ENCODE measurements at places on chromosomes 4 and X.

- no peak for DNase-seq
Observed at GRCh38 chr4:115437739-115438138, 324.3 kb upstream of the NDST4 start.

DNA sequence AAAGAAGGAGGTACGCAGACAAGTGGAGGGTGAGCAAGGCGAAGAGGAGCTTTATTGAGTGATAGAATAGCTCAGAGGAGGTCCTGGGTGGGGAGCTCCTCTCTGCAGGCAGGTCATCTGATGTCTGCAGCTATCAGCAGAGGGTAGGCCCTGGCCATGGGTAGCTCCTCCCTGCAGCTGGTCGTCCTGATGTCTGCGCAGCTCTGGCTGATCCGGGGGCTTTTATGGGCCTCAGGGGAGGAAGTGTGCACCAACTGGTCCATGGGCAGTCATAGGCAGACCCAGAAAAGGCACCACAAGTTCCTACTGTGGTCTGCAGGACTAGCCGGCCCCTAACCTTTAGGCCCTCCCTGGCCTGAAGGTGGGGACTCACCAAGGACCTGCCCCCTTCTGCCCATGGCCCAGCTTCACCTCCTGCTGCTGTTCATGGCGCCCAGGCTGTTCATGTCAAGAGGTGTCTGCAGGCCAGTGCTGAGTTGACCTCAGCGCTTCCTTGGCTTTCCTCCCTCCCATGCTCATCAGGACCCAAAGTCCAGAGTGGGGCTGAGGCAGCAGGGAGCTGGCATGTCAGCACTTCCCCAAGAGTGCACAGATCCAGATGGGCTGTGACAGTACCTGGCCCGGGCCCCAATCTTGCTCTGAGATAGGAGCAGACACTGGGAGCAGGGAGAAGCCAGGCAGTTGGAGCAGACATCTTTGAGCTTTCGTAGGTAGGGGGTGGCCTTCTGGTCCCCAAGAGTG is 46.1 kb downstream of the ARAP2 start:
- DNase-seq: no peak

- DNase-seq: no peak
Observed at GRCh38 chr4:46392421-46392820, 2.5 kb upstream of the GABRA2 start.

DNA sequence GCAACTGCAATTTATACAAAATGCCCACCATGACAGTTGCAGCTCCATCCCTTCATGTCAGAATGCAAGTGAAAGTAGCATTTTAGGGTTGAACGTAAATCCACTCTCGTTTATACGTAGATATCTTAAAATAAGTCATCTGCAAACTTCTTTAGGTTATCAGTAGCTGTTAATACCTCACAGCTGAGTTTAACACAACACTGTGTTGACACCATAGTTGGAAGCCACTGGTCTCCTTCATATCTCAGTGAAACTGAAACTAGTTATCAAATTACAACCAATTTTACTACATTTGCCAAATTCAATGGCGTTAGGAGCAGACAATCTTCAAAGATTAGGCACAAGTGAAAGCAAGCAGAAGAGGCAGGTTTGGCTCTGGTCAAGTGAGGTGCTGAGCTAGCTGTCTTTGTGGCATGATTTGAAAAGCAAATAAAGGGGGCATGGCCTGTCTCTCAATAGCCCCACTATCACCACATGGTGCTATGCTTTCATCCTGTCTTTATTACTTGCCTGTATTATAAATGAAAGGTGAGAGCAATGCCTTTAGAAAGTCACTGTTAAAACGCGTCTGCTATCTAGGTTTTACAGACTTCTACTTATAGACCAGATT is 12.3 kb downstream of the PPP3CA start:
- DNase-seq: no peak

GRCh38 chr4:176921256-176921655 is 128.5 kb upstream of the VEGFC start:
- DNase-seq: no peak

GRCh38 chrX:152988536-152989291 is 5.2 kb downstream of the PNMA5 start:
- DNase-seq: no peak

- DNase-seq: no peak
Observed at GRCh38 chr4:101238706-101239105, 108.6 kb downstream of the PPP3CA start.

- no peak for DNase-seq
Observed at GRCh38 chr4:94011190-94011589, 182.6 kb downstream of the ATOH1 start.

GRCh38 chr4:122728856-122729255 is 3.6 kb upstream of the BBS12 start:
- DNase-seq: no peak

GRCh38 chr4:8537041-8537461 is 43.1 kb upstream of the GPR78 start:
- no peak for DNase-seq

DNA sequence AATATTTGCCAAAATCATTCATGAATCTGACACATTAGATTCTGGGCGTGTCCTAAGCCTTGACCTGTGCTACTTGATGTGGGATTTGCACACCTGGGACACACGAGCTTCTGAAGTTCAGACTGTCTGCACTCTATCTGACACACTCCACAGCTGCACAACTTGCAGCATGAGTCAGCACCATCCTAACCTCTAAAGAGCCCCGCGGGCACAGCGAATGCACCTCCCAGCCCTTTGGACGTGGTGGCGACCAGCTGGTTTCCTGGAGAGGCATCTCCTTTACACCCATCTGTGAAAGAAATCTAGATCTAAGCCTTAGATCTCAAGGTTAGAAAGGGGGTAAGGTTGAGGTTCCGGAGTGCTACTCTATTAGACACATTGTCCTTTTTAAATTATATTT is 69.2 kb downstream of the SORBS2 start:
- DNase-seq: no peak

- no peak for DNase-seq
Observed at GRCh38 chrX:118693843-118694242, 33.6 kb upstream of the IL13RA1 start.

DNA sequence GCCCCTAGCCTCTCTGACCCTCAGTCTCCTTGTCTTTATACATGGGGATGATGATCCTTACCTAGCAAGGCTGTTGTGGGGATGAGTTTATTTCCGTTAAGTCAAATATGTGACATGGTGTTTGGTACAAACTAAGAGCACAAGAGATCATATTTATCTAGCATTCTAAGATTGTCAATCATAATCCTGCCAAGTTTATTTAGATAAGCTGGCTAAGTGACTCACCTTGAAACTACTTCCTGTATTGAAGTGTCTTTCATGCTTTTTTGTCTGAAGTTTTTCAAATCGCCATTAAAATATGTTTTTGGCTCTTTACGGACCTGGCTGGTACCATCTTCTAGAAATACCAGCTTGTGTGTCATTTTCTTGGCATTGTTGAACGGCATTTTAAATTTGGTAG is 30.7 kb downstream of the MAP7D3 start:
- DNase-seq: no peak

DNA sequence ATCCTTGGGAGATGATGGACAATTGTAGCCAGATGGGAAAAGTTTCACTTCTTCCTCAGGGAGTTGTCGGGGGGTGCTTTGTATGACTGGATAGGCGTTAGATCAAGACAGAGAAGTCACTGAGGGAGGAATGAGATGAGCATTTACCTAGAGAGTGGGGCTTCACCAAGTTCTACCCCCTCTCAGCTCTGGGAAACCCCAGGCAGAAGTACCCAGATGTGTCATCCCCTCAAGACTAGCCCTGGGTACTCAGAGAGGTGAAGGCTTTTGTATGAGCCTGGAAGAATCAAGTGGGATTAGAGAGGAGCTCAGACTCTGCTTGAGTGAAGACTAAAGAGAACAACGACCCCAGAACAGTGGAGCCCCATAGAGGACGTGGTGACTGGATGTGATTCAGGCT is 1.9 kb downstream of the MAGEB1 start:
- DNase-seq: no peak

- DNase-seq: peak; percentile 36
Observed at GRCh38 chr4:147518846-147519767, 38.2 kb downstream of the EDNRA start.

DNA sequence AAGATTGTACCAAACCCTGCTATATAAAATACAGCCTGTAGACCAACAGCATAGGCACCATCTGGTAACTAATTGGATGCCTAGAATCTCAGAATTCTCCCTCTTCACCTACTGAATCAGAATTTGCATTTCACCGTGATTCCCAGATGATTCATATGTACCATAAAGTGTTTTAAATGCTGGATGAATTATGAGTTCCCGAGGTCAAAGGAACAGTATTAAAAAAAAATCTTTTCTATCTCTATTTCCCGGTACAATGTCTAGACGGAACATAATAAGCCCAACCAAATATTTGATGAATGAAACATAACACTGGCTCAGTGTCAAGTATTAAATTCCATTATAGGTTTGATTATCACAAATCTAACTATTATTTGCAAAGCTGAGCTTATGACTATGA is 280.0 kb downstream of the ANKRD50 start:
- no peak for DNase-seq

GRCh38 chr4:187603093-187604025 is 392.2 kb upstream of the ZFP42 start:
- DNase-seq: no peak

- DNase-seq: no peak
Observed at GRCh38 chrX:4570151-4570550, 856.7 kb upstream of the PRKX start.

DNA sequence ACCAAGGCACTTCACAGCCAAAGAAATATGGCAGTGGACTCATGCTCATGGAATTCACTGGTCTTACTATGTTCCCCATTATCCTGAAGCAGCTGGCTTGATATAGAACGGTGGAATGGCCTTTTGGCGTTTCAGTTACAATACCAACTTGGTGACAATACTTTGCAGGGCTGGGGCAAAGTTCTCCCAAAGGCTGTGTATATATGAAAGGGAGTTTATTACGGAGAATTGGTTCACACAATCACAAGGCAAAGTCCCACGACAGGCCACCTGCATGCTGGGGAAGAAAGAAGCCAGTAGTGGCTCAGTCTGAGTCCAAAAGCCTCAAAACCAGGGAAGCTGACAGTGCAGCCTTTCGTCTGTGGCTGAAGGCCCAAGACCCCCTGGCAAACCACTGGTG is 50.8 kb upstream of the SMARCAD1 start:
- DNase-seq: no peak

- peak; percentile 78 for DNase-seq
Observed at GRCh38 chr4:41934901-41935651, at the start of gene TMEM33. TSS of gene TMEM33 (plus strand) at chr4:41935429. CDS start at chr4:41935485, 56 bp downstream.

- no peak for DNase-seq
Observed at GRCh38 chrX:119971184-119971583, 27.6 kb upstream of the NKAP start.

- peak; percentile 7 for DNase-seq
Observed at GRCh38 chr4:150828159-150828558, 186.9 kb downstream of the LRBA start.

GRCh38 chr4:31059753-31060522 is 339.8 kb downstream of the PCDH7 start:
- no peak for DNase-seq

GRCh38 chrX:53073115-53073586 is 9.0 kb upstream of the TSPYL2 start:
- DNase-seq: no peak

GRCh38 chr4:3452376-3452775 is 10.6 kb downstream of the HGFAC start:
- no peak for DNase-seq

GRCh38 chr4:187094144-187094543 is 370.5 kb upstream of the FAT1 start:
- DNase-seq: no peak

- no peak for DNase-seq
Observed at GRCh38 chrX:147875866-147876596, 35.7 kb upstream of the FMR1 start.

- no peak for DNase-seq
Observed at GRCh38 chrX:138877746-138878145, 166.2 kb upstream of the FGF13 start.

DNA sequence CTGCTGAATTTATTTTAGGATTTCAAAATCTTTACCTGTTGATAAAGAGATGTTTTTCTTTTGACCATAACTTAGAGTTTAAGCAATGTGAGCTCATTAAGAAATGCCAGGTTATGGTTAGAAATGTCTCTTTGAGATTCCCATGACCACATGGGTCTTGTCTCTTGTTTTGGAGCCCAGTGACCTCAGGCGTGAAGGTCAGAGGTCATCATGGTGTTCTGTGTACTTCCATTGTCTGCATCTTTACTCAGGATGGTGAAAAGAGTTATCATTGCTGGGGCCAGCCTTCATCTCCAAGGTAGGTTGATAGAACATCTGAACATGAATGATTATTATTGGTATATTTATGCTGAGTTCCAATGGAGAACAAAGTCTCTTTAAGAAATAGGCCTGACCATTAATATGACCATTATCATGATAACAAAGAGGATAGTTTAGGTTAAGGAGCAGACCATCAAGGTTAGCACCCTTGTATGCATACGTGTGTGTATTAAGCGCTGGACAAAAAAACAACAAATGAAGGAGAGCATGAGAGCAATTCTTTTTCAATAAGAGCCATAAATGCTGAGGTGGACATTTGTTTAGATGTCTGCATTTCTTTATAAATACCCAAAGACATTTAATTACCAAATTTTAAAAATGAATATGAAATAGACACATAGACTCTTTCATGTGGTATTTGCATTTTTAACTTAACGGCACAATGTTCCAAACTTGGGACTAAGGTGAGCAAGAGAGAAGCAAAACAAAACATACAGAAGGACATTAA is 120.6 kb upstream of the PAQR3 start:
- no peak for DNase-seq

GRCh38 chr4:147779451-147779850 is 47.6 kb downstream of the ARHGAP10 start:
- DNase-seq: no peak

GRCh38 chrX:105829011-105829410 is 6.7 kb downstream of the NRK start:
- DNase-seq: no peak

DNA sequence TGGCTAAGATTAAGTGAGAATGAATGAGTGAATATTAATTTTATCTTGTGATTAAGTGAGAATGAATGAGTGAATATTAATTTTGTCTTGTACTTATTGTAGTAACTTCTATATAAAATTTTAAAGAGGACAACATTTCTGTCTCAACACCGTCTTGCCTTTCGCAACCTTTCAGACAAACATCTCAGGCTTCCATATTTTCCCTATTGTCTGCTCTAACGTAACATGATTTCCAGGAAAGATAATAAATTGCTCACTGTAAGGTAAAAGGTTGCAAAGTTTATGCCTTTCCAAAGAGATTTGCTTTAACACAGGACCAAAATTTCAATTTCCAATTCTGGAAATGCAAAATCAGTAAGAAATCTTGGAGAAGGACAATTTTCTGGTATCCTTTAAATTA is 41.7 kb upstream of the SLC39A8 start:
- no peak for DNase-seq

All from activated naive CD8-positive, alpha-beta T cell treated with anti-CD3 and anti-CD28 coated beads for 36 hours (primary cell).